Coronary artery (tissue), 2 donors: ENCODE measurements at places on chromosomes 11 and 22.

DNA sequence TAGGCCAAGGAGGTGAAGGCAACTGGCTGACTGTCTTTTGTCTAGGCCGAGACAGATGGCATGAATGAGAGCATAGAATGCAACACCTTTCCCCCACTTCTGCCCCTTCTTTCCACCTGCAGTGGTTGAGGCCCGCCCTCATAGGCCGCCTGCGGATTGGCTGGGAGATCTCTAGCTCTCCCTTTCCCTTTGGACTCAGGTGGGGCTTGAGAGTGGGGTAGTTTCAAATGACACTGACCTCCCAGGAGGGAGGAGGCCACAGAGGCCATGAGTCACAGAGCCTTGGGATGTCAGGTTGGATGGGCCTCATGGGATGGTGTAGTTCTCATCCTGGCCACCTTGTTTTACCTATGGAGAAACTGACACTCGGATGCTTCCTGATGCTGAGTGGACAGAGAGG, 9.1 kb downstream of the MICAL2 start:
- no peak for DNase-seq

- no peak for DNase-seq
Observed at GRCh38 chr11:12523180-12523924, 146.0 kb downstream of the PARVA start.

- DNase-seq, result no peak
Observed at GRCh38 chr11:69061713-69062053, 13.0 kb downstream of the TPCN2 start.

DNA sequence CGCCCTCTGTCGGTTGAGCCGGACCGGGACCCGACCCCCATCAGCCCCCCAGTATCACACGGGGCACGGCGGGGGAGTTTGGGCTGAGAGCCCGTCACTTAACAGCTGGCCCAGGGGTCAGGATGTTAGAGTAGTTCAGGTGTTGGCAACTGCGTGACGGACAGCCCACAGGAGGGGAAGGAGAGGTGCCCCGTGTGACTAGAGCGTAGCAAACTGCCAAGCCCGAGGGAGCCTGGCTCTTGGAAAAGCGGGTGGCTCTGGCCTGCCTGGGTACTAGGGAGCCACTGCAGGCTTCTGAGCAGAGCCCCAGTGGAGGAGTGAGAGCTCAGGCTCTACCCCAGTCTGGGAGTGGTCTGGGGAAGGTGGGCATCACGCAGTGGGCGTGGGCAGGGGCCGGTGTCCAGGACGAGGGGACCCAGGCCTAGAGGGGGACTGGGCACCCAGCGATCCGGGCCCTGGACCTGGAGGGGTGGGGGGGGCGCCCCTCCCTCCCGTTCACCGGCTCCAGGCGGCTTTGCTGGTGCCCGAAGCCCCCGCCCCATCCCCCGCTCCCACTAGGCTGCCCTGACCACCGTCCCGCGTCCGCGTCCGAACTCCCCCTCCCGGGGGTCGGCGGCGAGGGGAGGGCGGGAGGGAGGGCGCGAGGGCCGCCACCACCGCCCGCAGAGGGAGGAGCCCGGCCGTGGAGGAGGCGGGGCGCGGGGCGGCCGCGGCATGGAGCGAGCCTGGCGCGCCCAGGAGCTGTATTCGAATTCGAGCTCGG, 24.4 kb downstream of the SHANK3 start:
- no peak for DNase-seq

- no peak for DNase-seq
Observed at GRCh38 chr22:49618677-49618953, 209.1 kb downstream of the BRD1 start.

- DNase-seq, result no peak
Observed at GRCh38 chr11:71426413-71426812, 21.8 kb downstream of the DHCR7 start.

DNA sequence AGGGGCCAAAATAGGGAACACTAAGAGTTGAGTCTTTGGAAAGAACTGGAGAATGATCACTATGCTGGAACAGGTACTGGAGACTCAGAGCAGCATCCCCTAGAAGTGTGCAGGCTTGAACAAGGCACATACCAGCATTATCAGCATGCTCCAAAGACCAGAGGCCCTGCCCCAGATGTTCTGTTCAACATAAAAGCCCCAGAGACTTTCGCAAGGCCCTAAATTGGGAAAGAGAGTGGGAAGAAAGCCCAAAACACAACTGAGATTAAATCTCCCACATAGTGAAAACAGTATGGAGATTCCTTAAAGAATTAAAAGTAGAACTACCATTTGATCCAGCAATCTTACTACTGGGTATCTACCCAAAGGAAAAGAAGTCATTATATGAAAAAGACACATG, 9.4 kb downstream of the CNGA4 start:
- no peak for DNase-seq

DNA sequence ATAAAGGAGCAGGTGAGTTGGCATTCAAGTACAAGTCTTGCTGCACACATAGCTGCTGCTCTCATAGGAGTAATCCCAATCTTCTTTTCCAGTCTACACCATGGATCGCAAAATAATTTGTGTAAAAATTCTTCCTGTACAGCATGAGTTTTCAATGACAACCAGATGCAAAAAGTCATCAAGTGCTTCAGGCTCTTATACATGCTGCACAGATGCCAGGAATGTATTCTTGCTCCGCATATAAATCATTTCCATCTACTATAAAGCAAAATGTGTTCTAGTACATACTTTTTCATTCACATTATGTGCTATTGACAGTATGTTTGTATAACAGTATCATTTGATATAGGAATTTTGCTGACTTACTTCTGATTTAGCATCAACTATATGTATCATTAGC, 35.4 kb downstream of the NXPE2 start:
- no peak for DNase-seq
